ENCODE measurements at places on chromosomes 1 and 21.

DNA sequence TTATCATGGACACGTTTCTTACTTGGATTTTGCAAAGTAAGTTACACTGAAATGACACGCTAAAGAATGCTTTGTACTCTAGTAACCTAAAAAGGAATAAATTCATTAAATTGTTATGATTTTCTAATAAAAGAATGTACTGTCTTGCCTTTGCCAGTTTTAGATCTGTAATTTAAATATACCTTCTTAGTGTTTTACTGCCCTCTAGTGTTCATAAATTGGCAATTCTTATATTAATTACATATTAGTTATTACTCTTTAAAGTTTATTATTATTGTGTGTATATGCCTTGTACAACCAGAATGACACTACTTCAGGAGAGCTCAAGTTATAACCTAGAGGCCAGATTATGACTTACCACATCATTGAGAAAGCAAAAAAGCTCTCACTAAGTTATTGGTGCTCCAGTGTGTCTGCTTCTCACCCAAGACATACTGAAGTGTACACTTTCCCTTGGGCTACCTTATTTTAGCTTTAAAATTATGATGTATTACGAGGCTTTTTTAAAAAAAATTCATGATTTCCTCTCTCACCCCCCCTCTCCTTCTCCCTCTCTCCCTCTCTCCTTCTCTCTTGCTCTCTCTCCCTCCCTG is 169.9 kb downstream of the HS2ST1 start:
- peak; percentile 20 for DNase-seq

DNA sequence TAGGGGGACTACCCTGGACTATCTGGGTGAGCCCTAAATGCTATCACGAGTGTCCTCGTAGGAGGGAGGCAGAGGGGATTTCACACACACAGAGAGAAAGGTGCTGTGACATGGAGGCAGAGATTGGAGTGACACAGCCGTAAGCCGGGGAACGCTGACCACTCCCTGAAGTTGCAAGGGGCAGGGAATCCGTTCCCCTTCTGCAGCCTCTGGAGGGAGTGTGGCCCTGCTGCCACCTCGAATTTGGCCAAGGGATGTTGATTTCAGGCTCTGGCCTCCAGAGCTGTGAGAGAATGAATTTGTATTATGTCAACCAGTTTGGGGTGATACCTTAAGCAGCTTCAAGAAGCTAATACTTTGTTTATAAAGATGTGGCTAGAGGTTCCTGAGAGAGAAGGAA is 137.7 kb downstream of the ACTL8 start:
- no peak for DNase-seq

DNA sequence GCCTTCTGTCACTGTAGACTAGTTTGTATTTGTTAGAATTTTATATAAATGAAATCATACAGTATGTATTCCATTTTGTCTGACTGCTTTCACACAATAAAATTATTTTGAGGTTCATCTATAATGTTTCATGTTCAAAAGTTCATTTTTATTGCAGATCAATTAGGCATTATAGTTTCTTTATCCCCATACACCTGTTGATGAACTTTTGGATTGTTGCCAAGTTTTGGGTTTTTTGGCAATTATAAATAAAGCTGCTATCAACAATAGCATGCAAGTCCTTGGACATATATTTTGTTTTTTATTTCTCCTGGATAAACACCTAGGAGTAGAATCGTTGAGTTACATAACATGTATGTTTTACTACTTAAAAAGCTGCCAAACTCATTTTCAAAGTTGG is 47.1 kb upstream of the FAM3B start:
- no peak for DNase-seq

DNA sequence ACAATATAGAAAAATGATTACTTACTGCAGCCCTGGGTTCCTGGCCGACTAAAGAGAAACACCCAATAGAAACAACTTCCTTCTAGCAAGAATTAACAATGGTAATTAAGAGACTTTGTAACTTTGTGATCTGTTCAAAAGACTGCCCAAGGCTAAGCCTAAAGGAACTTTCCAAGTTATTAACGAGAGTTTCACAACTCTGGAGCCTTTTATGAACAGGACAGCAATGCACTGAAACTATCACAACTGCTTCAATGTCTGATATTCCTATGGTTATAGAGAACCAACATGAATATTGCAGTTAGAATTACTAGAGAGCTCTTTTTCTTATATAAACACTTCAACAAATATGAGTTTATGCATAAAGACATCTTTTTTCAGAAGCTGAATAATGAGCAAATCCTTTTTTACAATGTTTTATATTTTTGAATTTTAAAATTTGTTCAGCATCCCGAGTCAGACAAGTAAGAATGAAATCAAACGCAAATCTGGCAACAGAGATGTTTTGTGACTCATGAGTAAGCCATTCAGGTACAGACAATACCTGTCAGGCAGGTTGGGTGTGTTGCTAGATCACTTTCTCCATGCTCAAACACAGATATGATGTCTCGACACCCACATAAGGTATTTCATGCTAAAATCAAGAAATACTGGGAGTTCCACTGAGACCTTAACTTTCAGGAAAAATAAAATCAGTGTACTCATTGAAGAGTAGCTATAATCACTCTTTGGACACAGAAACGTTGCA is 22.2 kb upstream of the KCNJ15 start:
- DNase-seq = no peak

- DNase-seq = peak; percentile 58
Observed at GRCh38 chr1:243549108-243549507, 293.3 kb downstream of the SDCCAG8 start.

DNA sequence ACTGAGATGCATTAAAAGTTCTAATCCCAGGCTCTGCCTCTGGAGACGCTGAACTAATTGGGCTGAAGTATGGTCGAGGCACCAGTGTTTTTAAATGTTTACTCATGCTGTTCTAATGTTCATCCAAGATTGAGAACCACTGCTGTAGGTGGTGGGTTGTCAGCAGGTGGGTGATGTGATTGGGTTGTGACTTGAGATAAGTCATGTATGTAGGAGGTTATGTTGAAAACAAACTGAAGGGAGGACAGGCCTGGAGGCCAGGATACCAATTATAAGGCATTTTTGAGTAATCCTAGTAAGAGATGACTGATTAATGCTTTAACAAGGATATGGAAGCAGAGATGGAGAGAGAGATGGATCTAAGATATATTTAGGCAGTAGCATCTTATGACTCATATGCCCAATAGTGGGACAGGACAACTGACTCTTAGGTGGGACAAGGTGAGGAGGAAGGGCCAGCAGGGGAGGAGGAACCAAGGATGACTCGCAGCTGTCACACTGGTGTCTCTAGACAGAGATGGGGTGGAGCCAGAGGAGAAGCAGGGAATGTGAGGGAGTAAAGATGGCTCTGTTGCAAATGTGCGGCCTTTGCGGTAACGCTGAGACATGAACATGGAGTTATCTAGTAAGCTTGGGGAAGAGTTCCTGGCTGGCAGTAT is 29.3 kb downstream of the RAB4A start:
- DNase-seq = no peak

GRCh38 chr1:21045351-21045750 is 131.3 kb downstream of the EIF4G3 start:
- DNase-seq = no peak

DNA sequence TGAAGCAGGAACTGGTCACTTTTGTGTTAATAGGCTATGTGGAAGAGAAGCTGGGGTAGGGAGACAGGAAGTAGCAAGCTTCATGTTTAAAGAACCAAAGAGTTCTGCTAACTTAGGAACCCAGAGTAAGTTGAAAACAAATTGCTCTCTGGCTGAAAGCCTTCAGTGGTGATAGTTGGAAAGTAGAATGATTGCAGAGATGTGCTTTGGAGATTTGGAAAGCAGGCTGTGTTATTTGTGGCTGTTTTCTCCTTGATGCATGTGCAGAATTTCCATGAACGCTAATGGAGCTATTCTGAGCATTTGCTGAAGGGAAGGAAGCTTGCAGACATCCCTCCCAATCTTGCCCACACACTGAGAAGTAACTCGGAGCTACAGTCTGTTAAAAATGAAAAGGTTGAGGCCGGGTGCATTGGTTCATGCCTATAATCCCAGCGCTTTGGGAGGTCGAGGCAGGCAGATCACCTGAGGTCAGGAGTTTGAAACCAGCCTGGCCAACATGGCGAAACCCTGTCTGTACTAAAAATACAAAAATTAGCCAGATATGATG is 45.7 kb downstream of the TCEANC2 start:
- DNase-seq = no peak

DNA sequence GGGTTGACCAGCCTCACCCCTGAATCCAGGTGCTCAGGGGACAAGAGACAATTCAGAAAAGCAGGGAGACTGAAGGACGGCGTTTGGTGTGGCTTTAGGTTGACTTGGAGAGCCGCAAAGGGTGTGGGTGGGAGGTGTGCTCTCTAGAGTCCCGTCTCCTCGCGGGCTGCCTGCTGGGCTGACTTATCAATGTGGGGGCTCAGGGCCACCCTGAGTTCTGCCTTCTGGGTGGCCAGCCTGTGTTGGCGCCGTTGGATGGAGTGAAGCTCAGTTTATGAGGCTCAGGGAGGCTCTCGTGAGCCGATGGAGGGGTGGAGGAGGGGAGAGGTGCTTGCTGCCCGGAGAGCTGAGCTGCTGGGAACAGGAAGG is 13.0 kb downstream of the GPR137B start:
- no peak for DNase-seq

GRCh38 chr1:236403905-236404696 is 10.0 kb downstream of the EDARADD start:
- no peak for DNase-seq

- no peak for DNase-seq
Observed at GRCh38 chr1:5597991-5598823, 394.0 kb downstream of the NPHP4 start.

GRCh38 chr1:70355920-70356319 is 1.4 kb upstream of the ANKRD13C start:
- no peak for DNase-seq

- peak; percentile 46 for DNase-seq
Observed at GRCh38 chr1:46036894-46037839, 95.3 kb downstream of the PIK3R3 start.

GRCh38 chr1:213606252-213606820 is 381.4 kb upstream of the PROX1 start:
- no peak for DNase-seq

DNA sequence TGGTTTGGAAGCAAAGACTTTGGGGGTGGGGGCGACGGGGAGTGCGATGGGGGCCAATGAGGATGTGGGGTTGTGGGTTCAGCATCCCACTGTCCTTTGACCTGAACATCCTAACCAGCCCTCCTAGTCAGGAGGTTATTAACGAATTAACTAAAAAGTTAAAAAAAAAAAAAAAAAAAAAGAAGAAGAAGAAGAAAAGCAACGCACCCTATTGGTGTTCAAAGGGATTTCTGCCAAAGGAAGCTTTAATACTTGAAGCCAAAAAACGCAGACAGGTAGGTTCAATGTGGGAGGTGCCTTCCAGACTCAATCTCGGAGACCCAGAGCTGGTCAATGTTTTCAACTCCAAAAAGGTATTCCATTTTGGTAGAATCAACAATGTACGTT is 2.2 kb downstream of the CLIC6 start:
- no peak for DNase-seq

- no peak for DNase-seq
Observed at GRCh38 chr1:58654322-58654721, 45.5 kb downstream of the MYSM1 start.

All from HS-5 (cell line).